Stimulated activated CD8-positive, alpha-beta memory T cell treated with anti-CD3 and anti-CD28 coated beads, Interleukin-15, amount 100 ng/mL, for 48 hours (primary cell): ENCODE measurements at places on chromosomes 4 and X.

DNA sequence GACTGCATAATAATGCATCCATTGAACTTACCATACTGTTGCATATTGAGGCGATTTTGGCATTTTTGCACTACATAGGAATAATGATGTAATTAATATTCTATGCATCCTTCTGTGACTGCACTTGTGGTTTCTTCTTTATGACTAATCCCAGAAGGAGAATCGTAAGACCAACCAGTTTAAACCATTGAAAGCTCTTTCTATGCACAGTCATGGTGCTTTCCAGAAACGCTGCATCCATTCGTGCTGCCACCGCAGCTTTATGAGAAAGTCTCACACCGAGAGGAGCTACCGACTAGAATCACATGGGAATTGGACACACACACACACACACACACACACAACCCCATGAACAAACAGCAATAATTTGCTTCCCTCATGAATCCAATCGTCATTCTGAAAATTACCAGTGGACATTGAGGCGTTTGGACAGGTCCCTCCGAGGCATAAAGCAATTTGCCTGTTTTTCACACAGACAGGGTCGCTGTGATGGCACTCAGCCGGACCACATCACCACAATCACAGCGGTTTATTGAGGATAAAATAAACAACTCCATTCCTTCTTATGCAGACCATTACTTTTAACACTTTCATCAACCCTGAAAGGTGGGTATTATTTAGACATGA is 64.2 kb downstream of the PACRGL start:
- no peak for DNase-seq

- DNase-seq, result no peak
These were observed 227.0 kb downstream of the MAGEB17 start for GRCh38 chrX:16394290-16394689.

DNA sequence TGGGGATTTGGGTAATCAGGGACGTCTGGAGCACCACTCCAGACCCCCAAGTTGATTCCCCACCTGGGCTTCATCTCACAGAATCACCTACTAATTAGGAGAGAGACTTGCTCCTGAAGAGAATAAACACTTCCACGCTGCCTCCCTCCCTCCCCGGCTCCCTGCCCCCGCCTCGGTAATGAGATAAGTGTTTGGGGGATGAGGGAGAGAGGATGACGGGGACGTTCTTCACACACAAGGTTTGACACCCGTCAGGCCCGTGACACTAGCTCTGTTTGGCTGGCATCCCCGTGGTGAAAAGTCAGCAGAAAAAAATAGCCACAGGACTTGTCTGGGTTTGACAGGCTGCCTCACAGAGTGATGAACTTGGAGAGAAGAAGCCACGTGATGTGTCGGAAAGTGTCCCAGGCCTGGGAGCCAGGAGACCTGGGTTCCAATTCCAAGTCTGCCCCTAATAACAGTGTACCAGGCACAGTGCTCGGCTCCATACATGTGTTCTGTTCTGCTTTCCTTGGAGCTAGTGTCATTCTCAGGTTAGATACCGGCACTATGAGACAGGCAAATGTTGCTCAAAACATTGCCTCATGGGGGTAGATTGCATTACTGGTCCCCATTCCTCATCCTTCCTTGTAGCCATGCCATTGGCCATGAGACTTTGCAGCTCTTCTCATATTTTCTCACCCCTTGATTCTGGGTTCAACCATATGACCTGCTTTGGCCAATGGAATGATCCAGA is 578.0 kb downstream of the BCOR start:
- DNase-seq, result no peak

DNA sequence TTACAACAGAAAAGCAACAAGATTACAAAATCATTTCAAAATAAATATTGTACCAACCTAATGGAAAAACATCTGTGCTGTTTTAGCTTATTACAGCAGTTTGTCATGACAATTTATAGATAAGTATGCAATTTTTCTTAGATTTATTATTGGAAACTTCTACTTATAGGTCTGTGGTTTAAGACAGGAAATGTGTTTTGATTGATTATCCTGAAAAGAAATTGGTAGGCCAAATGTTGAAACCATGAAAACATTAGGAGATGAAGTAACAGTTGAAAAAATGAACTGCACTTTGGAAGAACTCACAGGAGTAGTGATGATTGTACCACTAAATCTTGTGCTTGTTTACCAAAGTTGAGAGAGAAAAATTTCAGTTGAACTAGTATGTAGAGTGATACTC is 162.2 kb upstream of the GIMD1 start:
- no peak for DNase-seq

DNA sequence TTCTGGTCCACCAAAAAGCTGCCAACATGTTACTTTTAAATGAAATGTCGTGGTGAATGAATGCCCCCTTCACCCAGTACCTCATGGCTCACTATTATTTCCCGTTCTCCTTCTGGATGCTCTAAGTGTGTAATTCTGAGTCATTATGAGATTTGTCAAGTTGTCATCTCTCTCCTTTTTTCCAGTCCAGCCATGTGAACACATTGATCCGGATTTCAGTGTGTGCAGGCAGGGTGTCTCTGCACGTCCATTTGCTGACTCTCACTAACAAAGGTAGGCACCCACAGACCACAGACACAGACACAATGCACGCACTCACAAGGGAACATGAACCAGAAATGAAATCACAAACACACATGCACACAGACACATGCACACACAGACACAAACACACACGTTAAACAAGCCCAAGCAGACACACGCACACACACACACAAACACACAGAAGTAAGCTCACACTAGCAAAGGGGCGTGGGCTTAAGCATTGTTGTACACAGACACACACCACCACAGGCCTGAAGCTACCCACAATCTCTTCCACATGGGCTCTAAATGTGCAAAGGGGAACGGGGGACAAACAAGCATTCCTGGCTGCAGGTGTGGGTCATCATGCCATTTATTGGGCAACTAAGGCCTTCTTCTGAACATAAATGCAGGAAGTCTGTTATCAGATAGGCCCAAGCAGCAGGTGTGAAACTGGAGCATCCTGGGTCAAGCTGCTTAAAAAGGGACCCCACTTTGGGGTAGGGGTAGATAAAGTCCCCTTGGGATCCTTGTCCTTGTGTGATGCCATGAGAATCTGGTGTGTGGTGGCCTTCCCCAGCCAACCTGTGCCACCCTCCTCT is 58.1 kb downstream of the NBDY start:
- no peak for DNase-seq

DNA sequence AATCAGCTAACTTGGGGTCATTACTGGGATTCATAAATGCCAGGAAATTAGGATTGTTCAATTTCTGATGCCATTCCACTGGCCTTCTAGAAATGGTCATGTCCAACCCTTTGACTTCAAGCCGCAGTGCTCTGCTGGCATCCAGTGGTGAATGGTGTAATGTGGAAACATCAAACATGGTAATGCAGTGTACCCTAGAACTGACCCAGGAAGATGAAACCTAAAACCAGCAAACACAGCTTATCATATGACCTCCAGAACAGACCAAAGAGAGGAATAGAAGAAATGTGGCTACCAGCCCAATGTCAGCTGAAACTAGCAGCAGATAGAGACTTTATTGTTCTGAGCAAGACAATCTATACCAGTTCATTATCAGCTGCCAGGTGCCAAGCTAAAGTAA is 13.8 kb downstream of the CXCL13 start:
- DNase-seq, result no peak

DNA sequence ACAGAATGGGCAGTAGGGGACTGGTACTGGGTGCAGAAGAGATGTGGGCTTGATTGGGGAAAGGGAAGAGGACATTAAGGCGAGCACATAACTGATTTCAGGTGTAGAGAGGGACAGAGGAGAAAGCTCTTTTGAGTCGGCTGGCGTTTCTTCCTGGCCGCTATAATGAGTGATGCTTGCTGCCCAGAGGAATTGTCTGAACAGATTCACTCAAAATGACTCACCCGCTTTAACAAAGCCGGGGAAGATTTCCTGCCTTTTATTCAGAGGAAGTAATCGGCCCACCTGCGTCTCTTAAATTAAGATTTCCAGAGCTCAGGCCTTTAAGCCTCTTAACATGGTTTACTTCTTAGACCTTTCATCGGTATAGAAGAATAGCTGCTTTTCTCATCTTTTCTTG is 102.1 kb upstream of the AP1S2 start:
- DNase-seq, result no peak

DNA sequence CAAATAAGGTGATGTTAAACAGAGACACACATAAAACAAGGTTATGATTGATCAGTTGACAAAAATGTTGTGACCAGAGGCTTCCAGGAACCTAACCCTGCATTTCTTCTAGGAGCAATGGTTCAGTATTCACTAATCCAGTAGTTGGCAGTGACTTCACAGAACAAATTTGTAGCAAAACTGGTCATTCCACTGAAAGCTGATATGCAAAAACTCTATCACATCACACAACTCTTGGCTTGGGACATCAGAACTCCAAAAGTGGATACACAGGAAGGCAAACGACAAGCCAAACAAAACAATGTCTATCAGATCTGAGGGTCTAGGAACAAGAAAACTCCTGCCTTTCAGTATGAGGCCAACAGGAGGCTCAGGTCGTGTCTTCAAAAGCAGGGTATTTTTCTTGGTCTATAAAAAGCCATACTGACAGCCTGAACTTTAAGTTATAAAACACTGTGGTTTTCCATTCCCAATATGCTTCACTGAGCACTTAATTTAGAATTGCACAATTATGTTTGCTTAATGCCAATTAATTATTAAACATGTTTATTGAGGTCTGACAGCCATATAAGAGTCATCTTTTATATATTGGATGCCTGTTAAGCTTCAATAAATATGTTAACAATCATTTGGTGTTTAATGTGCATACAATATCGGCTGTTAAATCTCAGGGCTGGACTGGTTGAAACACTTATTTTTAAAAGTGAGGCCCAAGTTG is 45.6 kb downstream of the SOD3 start:
- DNase-seq, result no peak

DNA sequence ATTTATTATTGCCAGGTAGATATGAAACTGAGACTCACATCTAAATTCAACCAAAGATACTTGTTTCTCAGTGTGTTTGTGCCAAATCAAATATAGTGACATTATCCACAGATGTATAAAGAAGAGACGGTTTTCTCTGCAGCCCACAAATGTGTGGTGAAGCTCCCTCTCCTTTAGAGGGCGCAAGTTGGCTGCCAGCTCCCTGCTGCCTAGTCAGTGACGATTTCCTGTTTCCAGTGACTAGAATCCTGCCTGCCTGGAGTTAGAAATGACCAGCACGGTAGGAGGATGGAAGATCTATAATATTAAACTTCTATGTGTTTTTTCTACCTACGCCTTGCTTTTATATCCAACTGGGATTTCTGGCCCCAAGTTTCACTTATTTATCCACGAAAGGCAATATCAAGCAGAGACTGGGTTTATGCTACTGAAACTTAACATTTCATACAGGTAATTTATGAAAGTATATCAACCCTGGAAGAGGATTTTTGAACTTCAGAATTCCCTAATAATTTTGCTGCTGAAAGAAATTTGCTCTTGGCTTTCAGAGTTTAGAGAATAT is 1793.7 kb upstream of the TENM3 start:
- DNase-seq, result no peak

GRCh38 chr4:130233377-130234047 is 1137.6 kb downstream of the C4orf33 start:
- no peak for DNase-seq

DNA sequence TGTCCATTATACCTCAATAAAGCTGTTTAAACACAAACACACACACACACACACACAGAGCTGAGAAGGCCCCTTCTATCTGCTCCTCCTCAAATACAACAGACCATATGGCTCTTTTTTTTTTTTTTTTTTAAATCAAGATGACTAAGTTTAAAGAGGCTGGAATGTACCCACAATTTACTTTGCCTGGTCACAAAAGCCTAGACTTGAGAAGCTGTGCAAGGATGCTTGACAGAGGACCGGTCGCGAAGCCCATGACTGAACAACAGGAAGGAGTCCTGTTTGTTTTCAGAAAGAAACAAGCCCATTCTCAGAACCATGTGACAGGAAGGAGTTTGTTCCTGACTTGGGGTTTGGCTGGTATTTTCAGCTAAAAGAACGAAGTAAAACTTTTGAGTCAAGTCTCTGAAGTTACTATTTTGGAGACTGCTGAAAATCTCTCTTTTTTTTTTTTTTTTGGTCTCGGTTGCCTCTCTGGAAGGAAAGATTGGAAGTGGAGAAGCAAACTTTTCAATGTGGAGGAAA is 650.9 kb upstream of the TENM3 start:
- no peak for DNase-seq

DNA sequence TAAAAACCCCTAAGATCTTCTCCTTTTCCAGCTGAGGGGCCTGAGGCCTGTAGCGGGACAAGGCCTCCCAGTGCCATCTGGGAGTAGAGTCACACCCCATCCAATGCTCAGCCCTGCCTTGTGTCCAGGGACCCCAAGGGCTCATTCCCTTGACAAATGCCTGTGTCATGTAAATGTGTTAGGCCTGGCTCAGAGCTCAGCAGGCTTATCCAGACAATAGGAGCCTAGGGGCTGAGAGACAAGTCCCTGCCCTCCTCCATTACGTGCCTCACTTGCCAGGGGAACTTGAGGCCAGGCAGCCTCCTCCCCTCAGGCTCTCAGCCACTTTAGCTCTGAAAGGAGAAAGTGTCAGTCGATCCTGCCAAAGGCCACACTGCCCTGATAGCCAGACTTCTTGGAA is 166.8 kb upstream of the MAMLD1 start:
- DNase-seq, result no peak

DNA sequence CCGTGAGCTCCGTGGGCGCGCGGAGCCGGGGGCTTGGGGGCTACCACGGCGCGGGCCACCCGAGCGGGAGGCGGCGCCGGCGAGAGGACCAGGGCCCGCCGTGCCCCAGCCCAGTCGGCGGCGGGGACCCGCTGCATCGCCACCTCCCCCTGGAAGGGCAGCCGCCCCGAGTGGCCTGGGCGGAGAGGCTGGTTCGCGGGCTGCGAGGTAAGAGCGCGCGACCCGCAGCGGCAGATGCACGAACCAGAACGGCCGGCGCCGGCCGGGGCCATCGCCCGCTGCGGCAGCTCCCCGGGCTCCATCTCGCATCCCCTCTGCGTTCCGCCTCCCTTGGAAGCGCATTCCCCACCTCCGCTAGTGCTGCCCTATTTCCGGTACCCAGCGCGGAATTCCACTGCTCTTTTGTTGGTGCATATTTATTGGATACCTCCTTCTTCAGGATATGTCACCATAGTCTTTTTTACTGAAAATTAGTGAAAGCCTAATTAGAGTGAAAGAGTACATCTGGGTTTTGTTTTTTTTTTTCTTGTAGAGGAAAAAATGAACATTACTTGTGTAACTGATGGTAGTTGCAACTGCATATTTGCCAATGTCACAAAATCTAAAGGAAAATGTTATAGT is 797 bp downstream of the PKD2 start:
- DNase-seq, result no peak
